Right lobe of liver (tissue), 6 donors: ENCODE measurements at places on chromosomes 3 and 15.
A peak's percentile ranks its signal among the peaks of the same experiment; 100 is the strongest.

DNA sequence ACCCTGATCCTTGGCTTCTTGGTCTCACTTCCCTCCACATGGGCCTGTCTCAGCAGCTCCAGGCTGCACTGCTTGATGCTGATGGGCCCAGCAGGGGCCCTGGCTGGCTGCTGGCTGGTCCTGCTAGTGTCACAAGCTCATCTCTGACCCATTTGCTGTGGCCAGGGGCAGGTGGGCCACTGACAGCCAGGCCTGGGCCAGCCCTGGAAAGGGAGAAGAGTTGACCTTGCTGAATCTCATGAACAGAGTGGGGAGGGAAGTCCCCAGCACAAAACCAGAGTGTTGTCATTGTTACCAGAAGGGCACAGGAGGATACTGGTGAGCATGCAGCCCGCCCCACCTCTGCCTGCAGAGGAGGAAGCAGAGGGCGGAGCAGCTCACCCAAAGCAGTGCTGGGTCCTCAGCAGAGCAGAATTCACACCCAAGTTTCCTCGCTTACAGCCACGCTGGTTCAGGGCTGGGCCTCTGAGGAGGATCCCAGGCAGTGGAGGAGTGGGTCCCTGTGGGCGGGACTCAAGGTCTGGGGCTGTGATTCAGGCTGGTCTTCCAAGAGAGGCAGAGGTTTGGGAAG is 7.6 kb upstream of the KLF15 start:
- H3K4me1 ChIP-seq: peaks cover 43% of the 10 kb centered on the region
- H3K27ac ChIP-seq: no peak overlapping the region
- H3K36me3 ChIP-seq: no peaks in the 10 kb centered on the region
- DNase-seq: peak; percentile 37
- H3K4me3 ChIP-seq: no peak overlapping the region
- H3K27me3 ChIP-seq: no peaks in the 10 kb centered on the region

- no peak for DNase-seq
- H3K36me3 ChIP-seq: no peaks in the 10 kb centered on the region
- H3K4me1 ChIP-seq: no peaks in the 10 kb centered on the region
- no peak overlapping the region for H3K27ac ChIP-seq
These were observed 87.1 kb downstream of the PTPRG start for GRCh38 chr3:61648481-61648880.

DNA sequence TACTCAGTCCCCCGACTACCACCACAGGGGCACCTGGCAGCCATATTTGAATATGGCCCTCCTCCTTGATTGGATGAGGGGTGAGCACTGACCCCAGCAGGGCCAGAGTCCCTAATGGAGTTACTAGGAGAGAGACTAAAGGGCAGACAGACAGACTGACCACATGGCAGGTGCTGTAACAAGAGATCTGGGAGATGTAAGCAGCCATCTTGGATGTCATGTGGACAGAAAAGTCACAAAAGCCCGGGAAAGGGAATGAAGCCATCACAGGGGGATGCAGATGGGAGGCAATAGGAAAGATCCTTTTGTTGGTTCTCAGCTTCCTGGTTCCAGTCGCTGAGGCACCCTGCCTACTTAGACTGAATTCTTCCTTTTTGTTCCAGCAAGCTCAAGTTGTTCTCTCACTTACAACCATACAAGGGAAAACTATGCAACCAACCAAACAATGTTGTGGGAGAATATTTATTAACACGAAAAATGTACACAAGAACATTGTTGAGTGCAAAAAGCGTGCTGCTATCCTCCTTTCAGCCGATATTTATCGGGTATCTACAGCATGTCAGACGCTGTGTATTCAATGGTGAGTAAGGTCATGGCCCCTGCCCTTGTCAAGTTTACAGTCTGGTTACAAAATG is 511.6 kb upstream of the PROK2 start:
- DNase-seq: no peak
- no peaks in the 10 kb centered on the region for H3K4me1 ChIP-seq
- no peaks in the 10 kb centered on the region for H3K36me3 ChIP-seq
- H3K27ac ChIP-seq: no peak overlapping the region

DNA sequence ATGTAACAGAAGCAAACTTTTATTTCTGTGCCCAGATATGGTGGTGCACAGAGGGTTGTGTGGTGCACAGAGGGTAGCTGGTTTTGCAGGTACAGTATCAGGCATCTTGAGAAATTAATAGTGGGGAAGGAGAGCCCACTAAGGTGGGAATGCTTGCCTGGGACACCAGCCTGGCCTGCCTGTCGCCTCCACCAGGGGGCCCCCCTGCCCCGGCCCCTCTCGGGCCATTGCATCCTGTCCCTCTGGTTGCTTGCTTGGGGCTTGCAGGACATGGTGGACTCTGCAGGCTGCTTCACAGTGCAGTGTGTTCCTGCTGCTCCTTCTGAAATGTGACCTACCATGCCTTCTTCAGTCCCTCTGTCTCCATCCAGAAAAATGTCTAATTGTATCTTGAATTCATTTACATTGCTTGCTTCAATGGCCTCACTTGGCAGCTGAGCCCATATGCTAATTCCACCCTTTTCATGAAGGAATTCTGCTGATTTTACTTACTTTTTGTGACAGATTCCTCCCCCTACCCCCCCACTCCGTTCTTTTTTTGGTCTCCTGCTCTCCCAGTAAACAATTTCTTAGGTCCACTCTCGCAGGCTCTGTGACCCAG is 73.6 kb downstream of the EEFSEC start:
- no peak overlapping the region for H3K4me3 ChIP-seq
- H3K36me3 ChIP-seq: no peaks in the 10 kb centered on the region
- no peaks in the 10 kb centered on the region for H3K4me1 ChIP-seq
- H3K27ac ChIP-seq: no peak overlapping the region
- H3K27me3 ChIP-seq: no peaks in the 10 kb centered on the region
- DNase-seq: peak; percentile 31

DNA sequence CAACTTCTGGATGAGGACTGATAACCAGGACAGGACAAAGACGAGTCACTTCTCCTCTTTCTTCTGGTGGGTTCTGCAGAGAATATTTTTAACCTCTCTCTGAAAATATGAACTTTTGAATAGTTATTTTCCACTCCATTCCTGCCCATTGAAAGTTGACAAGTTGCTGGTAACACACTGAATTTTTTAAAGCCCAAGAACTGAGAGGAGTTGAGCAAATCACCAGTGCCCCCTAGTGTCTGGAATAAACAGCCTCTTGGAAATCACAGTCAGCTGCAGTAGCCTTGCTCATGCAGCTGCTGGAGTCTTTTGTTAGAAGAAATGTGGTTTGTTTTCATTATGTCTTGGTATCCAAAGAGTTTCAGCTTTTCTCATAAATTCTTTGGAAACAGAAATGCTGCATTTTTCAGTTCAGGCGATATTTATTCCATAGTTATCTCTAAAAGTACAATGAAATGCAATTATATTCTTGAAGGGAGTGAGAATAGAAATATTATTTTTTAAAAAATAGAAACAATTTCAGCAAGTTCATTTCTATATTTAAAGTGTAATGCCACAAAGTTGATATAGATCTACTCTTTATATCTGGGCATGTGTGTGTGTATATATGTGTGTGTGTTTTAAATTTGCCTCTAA is 741.0 kb upstream of the CBLB start:
- H3K27me3 ChIP-seq: no peaks in the 10 kb centered on the region
- H3K4me3 ChIP-seq: no peak overlapping the region
- no peaks in the 10 kb centered on the region for H3K36me3 ChIP-seq
- no peaks in the 10 kb centered on the region for H3K4me1 ChIP-seq
- DNase-seq: no peak

- peak; percentile 63 for DNase-seq
- H3K27me3 ChIP-seq: no peaks in the 10 kb centered on the region
- H3K4me1 ChIP-seq: no peaks in the 10 kb centered on the region
These were observed 34.2 kb upstream of the TF start for GRCh38 chr3:133712017-133712416.

- H3K4me1 ChIP-seq: no peaks in the 10 kb centered on the region
- no peak overlapping the region for H3K27ac ChIP-seq
- no peaks in the 10 kb centered on the region for H3K36me3 ChIP-seq
These were observed 909 bp upstream of the GPD1L start for GRCh38 chr3:32105291-32106131.

DNA sequence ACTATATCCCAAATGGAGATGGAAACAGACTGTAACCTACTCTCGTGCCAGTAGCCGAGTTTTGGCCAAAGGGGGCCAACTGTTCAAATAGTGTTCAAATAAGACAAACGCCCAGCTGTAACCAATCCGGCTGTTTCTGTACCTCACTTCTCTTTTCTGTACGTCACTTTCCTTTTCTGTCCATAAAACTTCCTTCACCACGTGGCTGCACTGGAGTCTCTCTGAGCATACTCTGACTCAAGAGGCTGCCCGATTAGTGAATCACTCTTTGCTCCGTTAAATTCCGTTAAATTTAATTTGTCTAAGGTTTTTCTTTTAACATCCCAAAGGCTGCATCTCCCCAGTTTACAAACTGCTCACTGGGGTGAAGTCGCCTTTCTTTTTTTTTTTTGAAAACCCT is 219.2 kb upstream of the P2RY1 start:
- H3K27me3 ChIP-seq: no peaks in the 10 kb centered on the region

GRCh38 chr3:111776827-111777483 is 82.1 kb upstream of the PHLDB2 start:
- H3K36me3 ChIP-seq: no peaks in the 10 kb centered on the region
- no peaks in the 10 kb centered on the region for H3K27me3 ChIP-seq
- no peak for DNase-seq
- H3K4me3 ChIP-seq: no peak overlapping the region
- no peaks in the 10 kb centered on the region for H3K4me1 ChIP-seq

GRCh38 chr15:60583946-60584345 is 105.0 kb upstream of the ICE2 start:
- H3K36me3 ChIP-seq: no peaks in the 10 kb centered on the region
- no peak overlapping the region for H3K4me3 ChIP-seq
- no peak overlapping the region for H3K27ac ChIP-seq
- no peaks in the 10 kb centered on the region for H3K27me3 ChIP-seq
- H3K4me1 ChIP-seq: no peaks in the 10 kb centered on the region

GRCh38 chr3:168888781-168889180 is 774.7 kb downstream of the MECOM start:
- DNase-seq: no peak
- H3K4me1 ChIP-seq: no peaks in the 10 kb centered on the region
- H3K27ac ChIP-seq: no peak overlapping the region
- no peaks in the 10 kb centered on the region for H3K36me3 ChIP-seq
- H3K27me3 ChIP-seq: no peaks in the 10 kb centered on the region

DNA sequence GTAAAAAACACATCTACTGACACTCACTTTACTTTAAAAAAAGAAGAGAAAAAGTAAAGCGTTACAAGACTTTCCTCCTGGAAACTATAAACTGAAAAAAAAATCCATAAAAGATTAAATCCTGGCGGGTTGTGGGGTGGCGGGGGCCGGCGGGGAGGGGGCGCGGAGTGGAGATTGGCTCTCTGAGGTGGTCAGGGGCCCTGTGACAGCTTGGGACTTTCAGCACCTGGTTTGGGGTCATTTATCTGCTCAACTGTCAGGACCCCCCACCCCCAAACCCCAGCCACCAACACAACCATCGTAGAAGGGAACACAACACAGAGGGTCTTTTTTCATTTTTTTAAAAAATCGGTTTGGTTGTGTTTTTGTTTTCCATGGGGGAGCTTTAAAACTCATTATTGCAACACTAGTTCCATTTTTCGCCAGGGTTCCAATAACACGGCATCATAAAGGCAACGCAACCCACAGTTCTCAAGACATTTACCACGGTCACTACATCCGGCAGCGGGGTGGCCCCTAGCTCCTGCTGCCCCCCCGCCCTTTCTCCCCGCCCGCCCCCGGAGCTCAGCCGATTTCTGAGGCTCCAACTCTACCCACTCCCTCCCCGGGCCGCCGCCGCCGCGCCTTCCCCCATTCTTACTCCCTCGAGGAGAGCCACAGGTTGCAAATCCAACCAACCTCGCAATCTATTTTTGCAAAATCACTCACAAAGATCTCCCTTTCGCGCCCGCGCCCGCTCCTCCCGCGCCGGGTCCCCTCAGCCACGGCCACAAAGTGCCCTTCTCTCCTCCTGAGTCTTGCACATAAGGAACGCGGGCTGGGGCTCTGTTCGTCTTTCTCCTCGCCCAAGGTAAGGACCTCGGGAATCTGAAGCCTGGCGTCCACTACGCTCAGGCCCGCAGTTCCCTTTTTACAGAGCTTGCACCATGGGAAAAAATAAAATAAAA is 1.8 kb downstream of the BCL6 start:
- H3K4me3 ChIP-seq: peak overlapping the region; percentile 67
- H3K27me3 ChIP-seq: no peaks in the 10 kb centered on the region
- peaks cover 20% of the 10 kb centered on the region for H3K4me1 ChIP-seq
- H3K36me3 ChIP-seq: no peaks in the 10 kb centered on the region
- DNase-seq: peak; percentile 74

DNA sequence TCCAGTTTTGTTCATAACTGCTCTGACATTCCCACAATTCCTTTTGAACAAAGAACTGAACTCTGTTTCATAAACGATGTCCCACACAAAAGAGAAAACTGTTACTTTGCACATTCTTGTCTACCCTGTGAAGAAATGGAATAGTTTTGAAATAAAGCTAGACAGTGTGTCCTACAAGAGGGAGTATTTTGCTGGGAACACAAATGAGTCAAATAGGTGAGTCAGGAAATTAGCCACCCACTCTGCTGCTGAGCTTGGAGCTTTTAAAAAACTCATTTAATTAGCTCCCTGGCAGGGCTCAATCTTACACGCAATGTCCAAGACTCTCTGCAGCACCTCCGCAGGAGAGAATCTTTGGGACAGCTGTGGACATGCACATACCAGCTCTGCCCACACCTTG is 193.4 kb downstream of the SLC9A9 start:
- H3K27ac ChIP-seq: no peak overlapping the region
- H3K36me3 ChIP-seq: no peaks in the 10 kb centered on the region
- DNase-seq: no peak
- H3K27me3 ChIP-seq: no peaks in the 10 kb centered on the region
- no peak overlapping the region for H3K4me3 ChIP-seq
- no peaks in the 10 kb centered on the region for H3K4me1 ChIP-seq

GRCh38 chr3:168473334-168473890 is 377.7 kb upstream of the GOLIM4 start:
- H3K4me1 ChIP-seq: no peaks in the 10 kb centered on the region
- no peak for DNase-seq
- H3K36me3 ChIP-seq: no peaks in the 10 kb centered on the region
- H3K27ac ChIP-seq: no peak overlapping the region

DNA sequence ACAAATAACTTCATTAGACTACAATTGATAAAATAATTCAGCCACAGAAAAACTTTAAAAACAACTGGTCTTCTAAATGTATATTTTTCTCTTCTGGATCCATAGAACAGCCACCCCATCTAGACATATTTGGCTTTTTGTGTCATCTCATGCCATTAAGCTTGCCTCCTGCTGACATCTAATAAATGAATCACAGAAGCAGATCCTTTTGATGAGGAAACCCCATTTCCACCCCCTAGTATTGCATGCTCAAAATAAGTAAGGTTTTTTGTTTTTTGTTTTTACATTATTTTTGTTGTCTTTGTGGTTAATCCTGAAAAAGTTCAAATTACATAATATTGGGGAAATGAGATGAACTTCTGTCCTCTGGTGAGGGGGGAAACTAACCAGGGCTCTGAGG is 94.8 kb downstream of the DUT start:
- no peaks in the 10 kb centered on the region for H3K27me3 ChIP-seq
- no peak for DNase-seq
- H3K4me3 ChIP-seq: no peak overlapping the region
- H3K36me3 ChIP-seq: no peaks in the 10 kb centered on the region

GRCh38 chr3:154616298-154616697 is 186.3 kb upstream of the GPR149 start:
- no peaks in the 10 kb centered on the region for H3K4me1 ChIP-seq
- H3K4me3 ChIP-seq: no peak overlapping the region
- no peak overlapping the region for H3K27ac ChIP-seq
- DNase-seq: peak; percentile 12
- no peaks in the 10 kb centered on the region for H3K36me3 ChIP-seq
- H3K27me3 ChIP-seq: no peaks in the 10 kb centered on the region
